Central memory CD8-positive, alpha-beta T cell (primary cell): ENCODE measurements at places on chromosomes 1 and 21.

GRCh38 chr1:15681349-15682292 is 2.5 kb upstream of the PLEKHM2 start:
- H3K27me3 ChIP-seq: no peaks in the 10 kb centered on the region
- DNase-seq: no peak
- peaks cover 5% of the 10 kb centered on the region for H3K36me3 ChIP-seq

DNA sequence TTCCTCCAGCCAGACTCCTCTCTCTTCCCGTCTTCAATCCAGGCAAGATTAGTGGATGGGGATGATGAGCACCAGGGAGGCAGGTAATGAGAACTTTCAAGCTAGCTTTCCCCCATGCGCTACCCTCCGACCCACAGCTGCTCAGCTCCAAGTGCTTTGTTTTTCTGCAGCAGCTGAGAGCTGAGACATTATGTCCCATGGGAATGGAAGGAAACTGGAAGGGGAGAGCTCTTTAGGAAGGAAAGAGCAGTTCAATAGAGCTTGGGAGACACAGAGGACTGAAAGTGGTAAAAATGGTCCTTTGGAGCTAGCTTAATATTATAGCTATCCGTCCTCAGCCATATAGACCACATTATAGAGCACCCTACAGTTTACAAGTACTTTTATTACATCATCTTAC is 39.8 kb downstream of the RAB3B start:
- no peak for DNase-seq
- H3K4me3 ChIP-seq: no peak overlapping the region
- H3K27ac ChIP-seq: no peak overlapping the region

GRCh38 chr1:61282387-61282786 is 200.0 kb downstream of the NFIA start:
- DNase-seq: no peak
- H3K27me3 ChIP-seq: no peaks in the 10 kb centered on the region
- H3K27ac ChIP-seq: no peak overlapping the region

DNA sequence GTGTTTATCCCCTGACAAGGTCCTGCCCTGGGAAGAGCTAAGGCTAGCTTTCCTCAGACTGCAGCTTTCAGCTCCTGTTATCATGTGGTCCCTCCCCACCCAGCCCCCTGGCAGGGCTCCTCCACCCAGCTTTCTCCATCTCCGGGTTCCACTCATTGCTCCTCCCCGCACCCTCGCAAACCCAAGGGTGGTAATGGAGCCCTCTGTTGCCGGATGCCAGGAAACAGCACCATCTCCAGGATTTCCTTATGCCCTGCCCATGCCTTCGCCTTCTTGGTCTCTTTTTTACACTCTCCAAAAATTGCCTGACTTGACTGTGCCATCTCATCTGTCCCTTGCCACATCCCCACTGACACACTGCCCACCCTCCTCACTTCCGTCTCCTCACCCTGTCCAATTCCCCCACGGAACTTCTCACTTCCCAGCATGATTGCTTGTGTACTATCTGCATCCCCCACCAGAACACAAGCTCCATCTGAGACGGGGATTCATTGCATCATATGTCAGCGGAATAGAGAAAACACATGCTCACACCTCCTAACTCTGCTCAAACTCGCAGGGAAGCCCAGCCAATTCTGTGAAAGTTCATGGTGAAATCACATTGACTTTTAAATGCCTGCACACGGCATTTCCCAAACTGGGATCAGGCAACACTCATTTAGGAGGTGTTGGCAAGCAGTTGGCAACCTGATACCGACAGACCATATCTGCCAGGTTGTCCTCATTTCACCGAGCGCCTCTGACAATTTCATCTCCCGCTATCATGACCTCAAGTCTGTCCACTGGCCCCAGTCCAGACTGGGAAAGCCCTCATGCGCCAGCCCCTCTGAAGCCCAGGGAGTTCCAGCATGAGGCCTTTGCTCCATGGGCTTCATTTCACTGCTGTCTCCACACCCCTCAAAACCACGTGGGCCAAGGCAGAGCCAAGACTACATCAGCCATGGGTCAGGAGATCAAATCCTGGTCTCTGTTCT is 201.1 kb downstream of the MATN1 start:
- no peak overlapping the region for H3K4me3 ChIP-seq
- H3K4me1 ChIP-seq: no peaks in the 10 kb centered on the region
- H3K27me3 ChIP-seq: peaks cover 47% of the 10 kb centered on the region
- DNase-seq: no peak

- no peaks in the 10 kb centered on the region for H3K27me3 ChIP-seq
- DNase-seq: no peak
- H3K4me3 ChIP-seq: peak overlapping the region; percentile 67
- H3K36me3 ChIP-seq: peaks cover 2% of the 10 kb centered on the region
- H3K4me1 ChIP-seq: peaks cover 23% of the 10 kb centered on the region
These were observed 53.4 kb upstream of the PRKACB start for GRCh38 chr1:84090447-84091245.

GRCh38 chr1:93004566-93005251 is 43.4 kb upstream of the DIPK1A start:
- peaks cover 9% of the 10 kb centered on the region for H3K4me1 ChIP-seq
- no peak for DNase-seq
- H3K4me3 ChIP-seq: no peak overlapping the region
- no peak overlapping the region for H3K27ac ChIP-seq
- H3K36me3 ChIP-seq: peaks cover 2% of the 10 kb centered on the region

GRCh38 chr1:61299463-61299862 is 217.1 kb downstream of the NFIA start:
- H3K27me3 ChIP-seq: no peaks in the 10 kb centered on the region
- no peaks in the 10 kb centered on the region for H3K4me1 ChIP-seq
- no peaks in the 10 kb centered on the region for H3K36me3 ChIP-seq
- no peak overlapping the region for H3K27ac ChIP-seq

GRCh38 chr1:233268389-233269022 is 27.0 kb downstream of the PCNX2 start:
- H3K4me1 ChIP-seq: peaks cover 21% of the 10 kb centered on the region
- H3K36me3 ChIP-seq: peaks cover 3% of the 10 kb centered on the region
- H3K4me3 ChIP-seq: no peak overlapping the region
- DNase-seq: no peak

GRCh38 chr1:186513526-186513925 is 52.6 kb upstream of the PDC start:
- DNase-seq: no peak
- no peak overlapping the region for H3K4me3 ChIP-seq
- no peak overlapping the region for H3K27ac ChIP-seq
- H3K4me1 ChIP-seq: no peaks in the 10 kb centered on the region

DNA sequence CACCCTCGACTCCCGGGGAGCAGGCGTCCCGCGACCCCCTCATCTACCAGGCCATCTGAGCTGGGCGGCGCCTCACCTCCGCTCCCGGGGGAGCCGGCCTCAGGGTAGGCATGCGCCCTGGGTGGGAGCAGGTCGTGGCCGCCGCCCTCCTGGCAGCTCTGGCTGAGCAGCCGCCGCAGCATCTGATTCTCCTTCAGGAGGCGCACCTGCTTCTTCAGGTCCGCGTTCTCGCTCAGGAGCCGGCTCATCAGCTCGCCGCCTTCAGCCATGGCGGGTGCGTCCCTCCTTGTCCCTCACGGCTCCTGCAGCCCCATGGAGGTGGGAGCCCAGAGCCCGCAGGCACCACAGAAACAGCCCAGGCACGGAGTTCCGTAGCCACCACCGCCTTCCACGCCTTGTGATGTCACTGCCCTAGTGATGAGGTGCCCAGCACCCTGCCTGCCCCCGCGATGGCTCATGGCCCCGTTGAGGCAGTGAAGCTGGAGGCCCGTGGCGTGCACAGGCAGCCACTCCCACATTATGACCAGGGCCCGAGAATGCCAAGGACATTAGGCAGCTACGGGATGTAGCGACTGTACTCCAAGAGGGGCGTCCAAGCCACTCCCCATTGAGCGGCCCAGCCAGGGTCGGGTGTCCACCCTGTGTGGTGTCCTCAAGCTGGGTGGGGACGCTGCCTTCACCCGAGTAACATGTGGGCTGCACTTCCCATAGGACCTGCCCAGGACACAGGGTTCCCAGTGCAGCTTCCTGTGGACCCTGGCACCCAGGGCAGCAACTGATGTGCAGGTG is 1.5 kb downstream of the SPATC1L start:
- H3K36me3 ChIP-seq: peaks cover 3% of the 10 kb centered on the region
- H3K4me3 ChIP-seq: peak overlapping the region; percentile 52
- no peaks in the 10 kb centered on the region for H3K4me1 ChIP-seq
- DNase-seq: no peak
- H3K27ac ChIP-seq: no peak overlapping the region

- peaks cover 9% of the 10 kb centered on the region for H3K4me1 ChIP-seq
- peaks cover 43% of the 10 kb centered on the region for H3K36me3 ChIP-seq
- H3K27me3 ChIP-seq: no peaks in the 10 kb centered on the region
- no peak for DNase-seq
- H3K4me3 ChIP-seq: no peak overlapping the region
These were observed 35.5 kb upstream of the ASPM start for GRCh38 chr1:197181982-197182381.

- no peak for DNase-seq
- no peaks in the 10 kb centered on the region for H3K36me3 ChIP-seq
- H3K27me3 ChIP-seq: peaks cover 24% of the 10 kb centered on the region
- no peak overlapping the region for H3K27ac ChIP-seq
- no peaks in the 10 kb centered on the region for H3K4me1 ChIP-seq
These were observed 113.1 kb upstream of the GRIK3 start for GRCh38 chr1:37147392-37147831.
